Activated CD4-positive, alpha-beta memory T cell treated with anti-CD3 and anti-CD28 coated beads, Interleukin-2, amount 10 ng/mL, durations not matched to agents 7 days and 5 days (primary cell): ENCODE measurements at places on chromosomes 6 and 20. TPM values are rescaled to one million over a fixed set of nuclear protein-coding genes. Genes with fewer than 3 reads are reported as not detected.

- DNase-seq, result no peak
These were observed 6.2 kb downstream of the PTPN1 start for GRCh38 chr20:50516180-50516934.

GRCh38 chr6:79630883-79631692 is at the start of gene SH3BGRL2:
Gene SH3BGRL2, plus strand, starts transcription at chr6:79631329. Its CDS starts 133 bp downstream, at chr6:79631462.
- peak; percentile 18 for DNase-seq

DNA sequence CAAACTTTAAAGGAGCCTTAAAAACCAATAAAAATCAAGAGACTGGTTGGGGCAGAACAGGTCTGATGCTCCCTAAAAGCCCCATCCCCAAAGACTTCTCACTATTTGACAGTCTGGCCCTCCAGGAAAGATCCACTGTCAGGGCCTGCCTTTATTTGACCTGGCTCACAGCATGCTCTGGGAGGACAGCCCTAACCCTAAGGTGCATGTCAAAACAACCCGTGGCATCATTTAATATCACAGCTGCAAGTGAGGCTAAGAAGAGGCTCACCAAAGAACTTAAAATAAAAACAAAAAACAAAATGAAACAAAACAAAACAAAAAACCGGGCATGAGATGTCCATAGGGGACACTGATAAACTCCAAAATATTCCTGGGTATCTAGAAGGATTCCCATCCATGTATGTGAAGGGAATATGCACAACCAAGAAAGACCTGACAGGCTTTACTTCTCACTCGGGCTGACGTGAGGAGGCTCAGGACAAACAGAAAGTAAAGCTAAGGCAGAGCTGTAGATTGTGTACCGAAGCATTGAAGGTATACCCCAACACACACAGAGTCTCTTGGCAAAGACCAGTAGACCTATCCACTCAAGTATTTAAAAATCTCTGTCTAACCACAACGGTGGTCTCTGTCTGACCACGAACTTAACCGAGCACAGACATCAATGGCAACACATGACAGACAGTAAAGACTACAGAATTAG is 57.3 kb downstream of the AHI1 start:
- DNase-seq, result no peak

NUP43 gene
- total RNA-seq, result 49.3 TPM

NKX2-4 gene
- not detected for total RNA-seq
